ENCODE measurements at places on chromosomes 16 and 17.

- no peak for DNase-seq
These were observed 430.5 kb downstream of the RBFOX1 start for GRCh38 chr16:7763111-7763510.

- DNase-seq, result no peak
These were observed 42.9 kb downstream of the PRKCA start for GRCh38 chr17:66345264-66345663.

- DNase-seq, result no peak
These were observed 35.8 kb downstream of the TANC2 start for GRCh38 chr17:63001689-63002394.

- DNase-seq, result no peak
These were observed 559.1 kb downstream of the CDH13 start for GRCh38 chr16:83185902-83186301.

- no peak for DNase-seq
These were observed 135.6 kb upstream of the COX10 start for GRCh38 chr17:13933441-13934276.

DNA sequence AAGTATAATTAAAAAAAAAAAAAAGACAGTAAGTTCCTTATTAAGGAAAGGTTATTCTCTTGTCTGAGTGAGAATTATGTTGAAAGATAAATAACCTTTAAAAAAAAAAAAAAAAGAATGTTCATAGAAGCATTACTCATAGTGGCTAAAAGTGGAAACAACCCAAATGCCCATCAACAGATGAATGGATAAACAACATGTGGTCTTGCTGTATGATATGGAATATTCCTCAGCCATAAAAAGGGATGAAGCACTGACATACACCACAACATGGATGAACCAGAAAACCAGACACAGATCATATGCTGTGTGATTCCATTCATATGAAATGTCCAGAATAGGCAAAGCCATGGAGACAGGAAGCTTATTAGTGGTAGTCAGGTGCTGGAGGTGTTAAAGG lies 9.2 kb upstream of the CCNF start:
- DNase-seq, result no peak

DNA sequence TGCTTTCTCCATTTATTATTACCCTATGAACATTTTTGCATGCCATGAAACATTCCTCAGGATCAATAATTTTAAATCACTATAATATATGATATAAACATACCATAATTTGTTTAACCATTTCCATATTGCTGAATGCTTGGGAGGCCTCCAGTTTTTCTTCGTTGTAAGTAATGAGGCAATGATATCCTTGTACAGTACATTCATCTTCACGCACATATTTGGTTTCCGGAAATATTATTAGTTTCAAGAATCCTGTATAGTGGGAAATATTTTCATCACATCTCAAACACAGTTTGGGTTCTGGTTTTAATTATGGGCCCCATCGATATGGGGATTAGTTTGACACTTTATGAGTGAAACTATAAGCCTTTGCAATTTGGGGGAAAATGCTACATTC lies 135.4 kb downstream of the HS3ST3B1 start:
- no peak for DNase-seq

- DNase-seq, result no peak
These were observed 84.3 kb downstream of the MARCHF10 start for GRCh38 chr17:62723842-62724241.

DNA sequence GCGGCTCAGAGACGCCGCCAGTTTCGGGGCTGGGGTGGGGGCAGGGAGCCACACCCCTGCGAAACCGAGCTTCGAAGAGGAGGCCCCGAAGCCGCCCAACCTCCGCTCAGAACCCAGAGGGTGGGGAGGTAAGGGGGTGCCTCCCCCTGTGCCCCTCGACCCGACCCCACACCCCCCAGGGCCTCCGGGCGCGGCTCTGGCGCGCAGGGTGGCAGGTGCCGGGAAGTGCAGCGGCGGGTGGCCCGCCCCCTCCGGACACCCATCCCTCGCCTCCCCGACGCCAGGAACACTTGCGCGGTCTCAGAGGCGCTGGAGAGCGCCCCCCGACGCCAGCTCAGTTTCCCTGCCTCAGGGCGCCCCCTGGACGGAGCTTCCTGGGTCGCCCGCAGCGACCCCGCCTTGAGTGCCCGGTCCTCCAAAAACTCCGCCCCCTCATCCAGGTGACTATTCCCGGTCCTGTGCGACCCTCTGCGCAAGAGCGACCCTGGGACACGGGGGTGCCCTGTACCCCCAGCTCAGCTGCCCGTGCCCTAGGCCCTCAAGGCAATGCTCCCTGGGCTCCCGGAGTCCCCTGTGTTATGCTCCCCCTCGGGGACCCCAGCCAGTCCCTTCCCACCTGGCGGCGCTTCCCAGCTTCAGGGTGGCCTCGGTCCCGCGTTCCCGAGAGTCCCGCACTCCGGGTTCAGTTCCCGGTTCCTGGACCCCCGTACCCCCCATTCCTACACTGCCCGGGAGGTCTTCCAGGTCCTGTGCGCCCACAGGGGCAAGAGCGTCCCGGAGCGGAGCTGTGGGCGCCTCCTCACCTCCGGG lies 562 bp downstream of the PPL start:
- DNase-seq, result no peak

GRCh38 chr17:61436273-61436672 lies 15.9 kb upstream of the TBX4 start:
- DNase-seq, result no peak

DNA sequence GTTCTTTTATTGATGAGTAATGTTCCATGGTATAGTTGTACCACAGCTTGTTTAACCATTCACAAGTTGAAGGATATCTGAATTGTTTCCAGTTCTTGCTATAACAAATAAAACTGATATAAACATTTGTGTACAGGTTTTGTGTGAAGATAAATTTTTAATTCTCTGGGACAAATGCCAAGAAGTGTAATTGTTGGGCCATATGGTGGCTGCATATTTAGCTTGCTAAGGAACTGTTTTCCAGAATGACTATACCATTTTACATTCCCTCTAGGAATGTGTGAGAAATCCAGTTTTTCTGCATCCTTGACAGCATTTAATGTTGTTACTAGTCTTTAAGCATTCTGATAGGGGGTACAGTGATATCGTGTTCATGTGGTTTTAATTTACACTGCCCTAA lies 368.5 kb downstream of the KIF2B start:
- no peak for DNase-seq

DNA sequence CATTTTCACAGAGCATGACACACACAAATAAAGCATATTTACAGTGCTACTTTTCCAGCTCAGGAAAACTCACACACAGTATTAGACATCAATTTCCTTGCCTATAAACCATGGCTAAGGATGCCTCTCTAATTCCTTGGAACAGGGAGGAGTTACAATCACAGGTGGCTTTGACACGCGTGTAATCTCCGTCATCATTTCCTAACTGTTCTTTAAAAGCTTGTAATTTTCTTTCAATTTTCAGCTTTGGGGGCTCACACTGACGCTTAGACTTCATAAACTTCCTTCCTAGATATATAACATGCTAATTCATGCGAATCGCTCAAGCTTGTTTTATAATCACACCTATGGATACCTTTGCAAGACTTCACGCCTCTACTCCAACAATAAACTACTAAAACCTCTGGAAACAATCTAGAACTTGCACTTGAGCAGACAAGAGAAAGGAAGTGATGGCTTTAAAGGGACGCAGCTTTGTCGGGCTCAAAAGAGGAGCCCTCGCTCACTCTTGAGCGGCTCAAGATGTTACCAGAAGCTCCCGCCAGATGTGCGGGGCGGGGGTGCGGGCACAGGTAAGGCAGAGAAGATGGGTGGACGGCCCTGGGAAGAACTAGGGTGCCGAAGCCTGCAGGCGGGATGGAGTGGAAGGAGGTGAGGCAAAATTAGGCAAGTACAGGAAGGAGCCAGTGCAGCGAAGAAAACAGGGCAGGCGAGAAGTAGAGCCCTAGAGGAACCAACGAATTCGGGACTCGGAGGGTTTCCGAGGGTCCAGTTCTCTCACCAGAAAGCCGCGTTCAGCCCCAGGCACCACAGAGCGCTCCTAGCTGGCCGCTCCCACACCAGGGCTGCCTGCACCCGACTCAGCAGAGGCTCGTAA lies 631 bp downstream of the RETREG3 start:
- DNase-seq, result no peak

GRCh38 chr17:39695089-39695474 lies 4.8 kb upstream of the ERBB2 start:
- no peak for DNase-seq

DNA sequence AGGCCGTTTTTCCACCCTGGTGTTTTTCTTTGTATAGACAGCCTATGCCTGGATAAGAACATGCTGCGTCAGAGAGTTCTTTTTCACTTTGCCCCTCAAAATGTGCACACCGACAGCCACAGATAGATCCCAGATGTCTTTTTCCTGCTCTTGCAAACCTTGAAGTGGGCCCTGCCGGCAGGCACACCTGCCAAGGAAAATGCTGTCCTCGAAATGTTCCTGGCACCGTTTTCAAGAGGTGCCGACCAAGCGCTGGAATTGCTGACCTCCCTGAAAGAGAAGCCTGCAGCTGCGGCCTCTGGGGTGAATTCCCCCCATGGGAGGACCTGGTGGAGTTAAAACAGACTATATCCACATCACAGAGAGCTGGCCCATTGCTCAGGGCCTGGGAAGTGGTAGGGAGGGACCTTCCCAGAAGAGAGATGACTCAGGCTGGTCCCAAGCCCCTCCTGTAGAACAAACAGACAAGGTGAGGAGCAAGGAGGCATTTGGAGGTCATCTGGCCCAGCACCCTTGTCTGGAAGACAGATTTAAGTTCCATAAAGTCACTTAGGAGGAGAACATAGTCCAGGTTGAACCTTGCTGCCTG lies 668.1 kb downstream of the MAF start:
- DNase-seq, result no peak

DNA sequence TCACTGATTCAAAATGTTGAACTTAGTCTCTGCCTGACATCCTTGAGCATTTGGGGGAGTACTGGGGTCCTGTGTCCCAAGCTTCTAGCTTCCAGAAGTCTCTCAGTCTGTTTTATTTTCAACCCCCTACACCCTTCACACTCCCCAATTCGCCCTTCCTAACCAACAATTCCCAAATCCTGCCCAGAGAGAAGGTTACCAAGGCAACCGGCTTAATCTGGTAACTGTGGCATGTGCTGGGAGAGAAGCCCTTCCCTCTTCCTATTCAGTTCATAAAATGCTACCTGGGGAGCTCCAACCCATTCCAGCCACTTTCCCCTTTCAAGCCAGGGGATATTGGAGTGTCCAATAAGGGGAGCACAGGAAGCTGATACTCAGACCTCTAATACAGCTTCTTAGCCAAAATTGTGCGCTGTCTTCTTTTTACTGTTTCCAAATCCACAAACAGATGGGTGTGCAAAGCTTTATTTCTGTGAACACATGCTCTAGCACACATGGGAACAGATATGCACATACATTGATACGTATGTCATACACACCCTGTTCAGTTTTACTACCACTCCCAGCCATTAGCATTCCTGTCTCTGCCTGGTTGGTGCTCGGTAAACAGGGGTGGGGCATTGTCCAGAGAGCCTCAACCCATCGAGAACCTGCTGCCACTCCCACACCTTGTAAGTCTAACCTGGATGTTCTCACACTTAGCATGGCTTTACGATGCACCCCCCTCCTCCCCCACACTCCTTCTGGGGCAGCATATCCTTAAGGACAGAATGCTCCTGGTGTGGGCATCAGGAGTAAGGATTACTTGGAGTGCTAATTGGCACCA lies 1.1 kb upstream of the RAPGEFL1 start:
- DNase-seq, result no peak

- no peak for DNase-seq
These were observed 34.4 kb upstream of the DNAH17 start for GRCh38 chr17:78611607-78612006.

All from stimulated activated CD8-positive, alpha-beta memory T cell treated with anti-CD3 and anti-CD28 coated beads, Interleukin-15, amount 100 ng/mL, for 24 hours (primary cell).